ENCODE measurements at places on chromosomes 16 and 17.

DNA sequence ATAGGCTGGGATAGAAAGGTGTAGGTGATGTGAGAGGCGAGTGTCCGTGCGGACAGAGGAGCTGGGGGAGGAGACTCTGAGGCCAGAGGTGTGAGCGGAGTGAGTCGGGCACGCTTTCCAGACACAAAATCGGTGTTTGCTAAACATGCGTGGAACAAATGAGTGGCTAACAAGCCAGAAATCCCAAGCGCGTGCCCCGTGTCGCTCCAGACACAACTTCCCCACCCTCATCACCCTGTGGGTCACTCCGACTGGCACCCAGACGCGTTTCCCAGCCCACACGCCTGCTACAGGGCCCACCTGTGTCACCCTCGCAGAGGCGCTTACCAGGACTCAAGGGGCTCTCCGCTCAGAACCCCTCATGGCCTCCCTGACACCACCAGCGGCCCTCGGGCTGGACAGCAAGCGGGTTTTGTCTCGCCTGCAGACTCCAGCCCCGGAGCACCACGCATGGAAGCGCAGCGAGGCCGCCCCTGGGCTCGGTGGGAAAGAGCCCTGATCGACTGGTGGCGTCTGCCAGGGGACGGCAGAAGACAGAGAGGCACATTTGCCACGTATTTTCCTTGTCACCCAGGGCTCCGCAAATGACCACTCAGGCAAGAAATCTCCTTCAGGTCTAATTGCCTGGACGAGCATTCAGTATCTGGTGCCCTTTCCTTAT lies 6.0 kb upstream of the RPH3AL start:
- DNase-seq, result no peak

DNA sequence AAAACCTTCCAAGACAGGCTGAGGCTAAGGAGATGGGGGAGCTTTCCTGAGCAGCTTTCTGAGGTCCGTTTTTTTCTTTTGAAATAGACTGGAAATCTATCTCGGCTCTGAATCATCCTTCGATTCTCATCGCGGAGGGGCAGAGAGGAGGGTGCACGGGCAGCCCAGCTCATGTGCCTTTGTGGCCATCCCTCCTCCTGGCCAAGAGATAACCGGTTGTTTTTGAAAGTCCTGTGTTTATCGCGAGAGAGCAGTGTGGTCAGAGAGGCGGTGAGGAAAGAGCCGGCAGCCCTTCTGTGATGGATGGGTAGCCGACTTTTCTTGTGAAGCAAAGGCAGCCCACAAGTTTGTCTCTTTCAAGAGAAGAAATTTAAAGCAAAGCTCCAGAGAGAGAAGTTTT lies 191.6 kb downstream of the CCDC182 start:
- no peak for DNase-seq

DNA sequence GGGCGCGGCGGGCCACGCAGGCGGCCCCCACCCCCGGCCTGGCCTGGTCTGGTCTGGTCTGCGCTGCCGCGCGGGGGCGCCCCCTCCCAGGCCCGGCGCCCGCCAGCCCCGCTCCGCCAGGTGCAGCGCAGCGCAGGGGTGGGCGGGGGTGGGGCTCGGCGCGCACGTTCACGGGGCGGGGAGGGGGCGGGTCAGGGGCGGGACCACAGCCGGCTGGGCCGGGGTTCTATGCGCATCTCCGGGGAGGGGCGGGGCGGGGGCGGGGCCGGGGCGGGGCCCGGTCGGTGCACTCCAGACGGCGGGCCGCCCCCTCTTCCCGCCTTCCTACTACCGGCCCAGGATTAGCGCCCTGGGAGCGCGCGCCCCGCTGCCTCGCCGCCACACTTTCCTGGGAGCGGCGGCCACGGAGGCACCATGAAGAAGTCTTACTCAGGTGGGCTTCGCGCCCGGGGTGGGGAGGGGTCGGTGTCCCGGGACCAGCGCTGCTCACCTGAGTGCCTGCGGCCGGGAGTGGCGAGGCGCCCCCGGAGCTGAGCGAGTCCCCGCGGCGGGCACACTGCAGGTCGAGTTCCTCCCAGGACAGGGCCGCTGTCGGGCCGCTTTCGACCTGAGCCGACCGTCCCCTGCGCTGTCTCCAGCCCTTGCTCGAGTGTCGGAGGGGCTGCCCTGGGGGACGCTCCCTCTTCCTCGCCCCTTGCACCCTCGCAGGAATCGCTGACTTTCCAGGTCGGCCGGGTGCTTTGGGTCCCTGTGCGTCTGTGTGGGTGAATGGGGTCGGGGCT lies 140.5 kb downstream of the SEC14L1 start:
- DNase-seq, result no peak

GRCh38 chr17:81301195-81302144 lies 6.4 kb upstream of the SLC38A10 start:
- no peak for DNase-seq

GRCh38 chr17:41792845-41793783 lies 6.6 kb upstream of the JUP start:
- DNase-seq, result peak; percentile 77

DNA sequence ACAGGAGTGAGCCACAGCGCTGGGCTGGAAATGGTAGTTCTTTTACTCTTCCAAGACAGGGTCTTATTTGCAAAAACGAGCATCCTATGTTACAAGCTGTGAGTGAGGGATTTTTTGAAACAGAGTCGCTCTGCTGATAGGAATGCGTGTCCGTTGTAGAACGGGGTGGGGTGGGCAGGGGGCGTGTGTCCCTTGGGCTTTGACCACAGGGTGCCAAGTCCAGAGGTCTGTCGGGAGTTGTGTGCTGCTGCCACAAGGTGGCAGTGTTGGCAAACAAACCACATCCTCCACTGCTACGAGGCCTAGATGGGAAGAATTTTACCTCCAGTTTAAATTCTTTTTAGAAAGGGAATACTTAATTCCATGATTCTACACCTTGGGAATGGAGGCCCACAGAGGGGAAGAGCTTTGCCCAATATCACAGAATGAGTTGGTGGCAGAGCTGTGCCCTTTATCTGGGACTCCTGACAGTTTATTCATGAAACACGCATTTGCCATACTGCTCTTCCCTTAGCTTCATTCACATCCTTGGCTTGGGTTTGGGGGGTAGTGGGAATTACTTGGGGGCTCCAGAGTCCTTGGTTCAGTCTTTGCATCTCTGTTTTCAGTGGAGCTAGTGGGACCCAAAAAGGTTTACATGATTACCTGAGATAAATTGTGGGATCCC lies 30.6 kb upstream of the ETV4 start:
- no peak for DNase-seq

DNA sequence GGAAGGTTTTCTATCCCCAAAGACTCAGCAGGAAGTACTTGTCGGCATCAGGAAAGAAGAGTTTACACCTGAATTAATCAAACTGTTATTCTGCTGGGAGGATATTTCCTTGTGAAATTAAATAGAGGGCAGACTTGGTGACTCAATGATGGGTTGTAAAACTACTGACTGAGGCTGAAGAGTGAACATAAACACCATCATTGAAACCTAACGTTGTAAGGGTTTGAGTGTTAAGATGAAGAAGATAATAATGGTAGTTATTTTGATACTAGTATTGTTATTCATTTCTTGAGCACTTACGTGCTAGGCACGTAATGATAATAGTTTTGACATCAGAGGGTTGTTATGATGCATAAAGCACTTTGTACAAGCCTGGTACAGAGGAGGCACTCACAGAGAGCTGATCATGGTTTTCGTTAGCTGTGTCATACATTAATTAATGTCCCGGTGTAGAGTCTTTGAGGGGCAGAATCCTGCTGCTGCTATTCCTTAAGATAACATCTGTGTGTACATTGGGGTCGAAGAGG lies 64.2 kb upstream of the CACNG3 start:
- no peak for DNase-seq

DNA sequence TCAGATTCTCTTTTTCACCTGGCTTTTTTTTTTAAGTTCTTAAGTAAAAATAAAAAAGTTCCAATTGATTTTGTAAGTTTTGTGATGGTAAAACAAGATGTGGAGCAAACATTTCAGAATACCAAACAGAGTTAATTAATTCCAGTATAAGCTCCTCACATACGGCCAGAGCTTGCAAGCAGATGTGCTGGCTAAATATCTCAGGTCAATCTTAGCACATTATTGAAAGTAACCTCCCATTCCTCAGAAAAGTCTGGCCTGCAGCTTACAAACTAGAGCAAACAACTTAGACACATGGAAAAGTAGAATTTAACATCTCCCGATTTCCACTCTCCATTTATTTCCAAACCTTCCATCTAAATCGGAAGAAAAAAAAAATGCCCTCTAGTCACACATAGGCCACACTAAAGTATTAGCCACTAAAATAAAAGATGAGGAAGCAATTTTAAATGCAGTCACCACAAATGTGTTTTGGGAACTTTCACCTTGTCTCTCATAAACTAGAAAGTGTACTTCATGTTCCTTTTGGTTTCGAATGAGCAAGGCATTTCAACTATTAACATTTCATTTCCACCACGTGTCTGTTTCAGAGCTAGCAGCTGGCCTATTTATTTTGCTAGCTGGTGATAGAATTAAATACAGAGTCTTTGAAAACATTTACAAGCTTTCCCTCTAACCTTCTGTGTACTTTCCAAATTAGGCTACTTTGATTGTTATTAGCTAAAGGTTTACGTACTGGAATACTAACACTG lies 143.3 kb downstream of the STX8 start:
- no peak for DNase-seq

- DNase-seq, result no peak
Measured at GRCh38 chr16:30414159-30414558, 6.8 kb downstream of the ZNF771 start.

GRCh38 chr16:86046026-86046425 lies 147.1 kb downstream of the IRF8 start:
- DNase-seq, result no peak

DNA sequence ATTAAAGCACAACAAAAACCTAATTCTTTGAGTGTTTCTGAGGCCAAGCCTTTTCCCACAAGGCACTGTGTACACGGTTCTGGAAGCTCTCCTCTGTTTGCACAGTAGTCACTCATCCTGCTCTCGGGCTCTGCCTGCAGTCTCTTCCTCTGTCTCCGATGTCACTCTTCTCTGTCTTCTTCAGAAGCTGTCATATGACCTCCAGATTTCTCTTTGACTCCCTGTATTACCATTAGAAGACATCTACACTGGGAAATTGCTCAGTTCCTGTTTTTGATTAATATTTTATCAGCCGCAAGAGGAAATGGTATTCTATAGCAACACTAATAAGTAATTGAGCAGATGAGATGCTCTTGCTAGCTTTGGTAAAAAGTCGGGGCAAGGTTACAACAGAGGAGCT lies 422.9 kb downstream of the WWOX start:
- DNase-seq, result no peak

GRCh38 chr17:79570653-79571052 lies 40.2 kb downstream of the RBFOX3 start:
- DNase-seq, result no peak

- DNase-seq, result no peak
Measured at GRCh38 chr17:83053021-83053681, 26.3 kb upstream of the METRNL start.
